ENCODE measurements at places on chromosomes 3 and 15.

DNA sequence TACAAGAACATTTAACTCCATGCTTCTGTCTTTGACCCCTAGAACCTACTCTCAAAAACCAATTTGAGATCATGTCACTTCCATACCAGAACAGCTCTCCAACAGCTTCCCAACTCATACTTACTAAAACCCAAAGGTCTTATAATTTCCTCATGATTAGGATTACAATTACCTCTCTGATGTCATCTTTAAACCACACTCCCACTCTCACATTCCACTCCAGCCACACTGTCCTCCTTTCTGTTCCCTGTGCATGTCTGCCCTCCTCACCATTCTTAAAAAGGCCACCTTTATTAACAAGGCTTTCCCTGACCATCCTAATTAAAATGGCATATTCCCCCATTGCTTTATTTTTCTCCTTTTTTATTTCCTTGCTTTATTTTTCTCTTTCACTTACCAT, 18.9 kb downstream of the PHC3 start:
- no peak for DNase-seq

- DNase-seq: no peak
Observed at GRCh38 chr3:151226825-151227224, 23.8 kb upstream of the GPR171 start.

- DNase-seq: no peak
Observed at GRCh38 chr3:187982142-187982541, 171.8 kb upstream of the LPP start.

- no peak for DNase-seq
Observed at GRCh38 chr3:156664011-156664830, 10.2 kb upstream of the TIPARP start.

GRCh38 chr3:159887168-159887567, 101.5 kb upstream of the IL12A start:
- DNase-seq: no peak

GRCh38 chr3:11661052-11661656, 17.4 kb upstream of the VGLL4 start:
- DNase-seq: no peak

DNA sequence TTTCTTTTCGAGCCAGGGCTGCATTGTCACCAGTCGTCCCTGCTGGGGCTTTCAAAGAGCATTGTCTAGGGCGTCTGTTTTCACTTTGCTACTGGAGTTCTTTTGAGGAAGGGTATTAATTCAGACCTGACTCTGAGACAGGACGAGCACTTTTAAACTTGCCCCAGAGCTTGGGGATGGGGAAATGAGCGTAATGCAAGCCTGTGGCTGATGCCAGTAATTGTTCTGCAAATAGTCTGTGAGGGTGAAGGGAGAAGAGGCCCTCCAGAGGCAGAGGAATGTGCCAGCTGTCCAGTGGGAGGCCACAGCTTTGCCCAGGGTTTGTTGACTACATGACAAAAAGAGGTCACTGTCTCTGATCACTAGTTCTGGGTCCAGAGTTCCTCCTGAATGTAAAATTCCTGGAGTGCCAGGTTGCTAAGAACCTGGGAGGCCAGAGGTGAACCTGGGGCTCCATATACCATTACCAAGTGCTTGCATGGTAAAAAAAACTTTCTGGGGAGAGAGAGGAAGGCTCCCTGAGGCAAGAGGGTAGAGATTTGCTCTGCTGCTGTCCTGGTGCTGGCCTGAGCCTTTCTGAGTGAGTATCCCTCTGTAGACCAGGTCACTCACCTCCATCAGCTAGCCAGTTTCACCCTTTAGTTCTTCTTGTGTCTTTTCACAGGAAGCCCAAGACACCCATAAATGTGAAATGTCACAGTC, 14.8 kb downstream of the EEFSEC start:
- no peak for DNase-seq

DNA sequence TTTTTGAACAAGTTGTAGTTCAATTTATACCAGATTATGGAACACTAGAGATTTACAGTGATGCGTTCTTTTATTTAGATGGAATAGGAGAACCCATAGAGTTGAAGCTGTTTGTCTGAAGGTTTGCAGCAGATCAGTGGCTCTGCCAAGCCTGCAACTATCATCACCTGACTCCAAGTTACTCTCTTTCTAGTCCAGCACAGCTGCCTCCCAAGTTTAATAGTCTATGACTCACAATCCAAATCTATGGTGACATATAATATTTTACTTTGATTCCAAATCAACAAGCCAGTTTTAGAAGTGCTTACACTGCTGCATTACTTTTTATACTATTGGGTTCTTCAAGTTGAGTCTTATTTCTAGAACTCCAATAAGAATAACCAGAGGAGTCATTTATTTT, 400.4 kb downstream of the LPP start:
- no peak for DNase-seq

DNA sequence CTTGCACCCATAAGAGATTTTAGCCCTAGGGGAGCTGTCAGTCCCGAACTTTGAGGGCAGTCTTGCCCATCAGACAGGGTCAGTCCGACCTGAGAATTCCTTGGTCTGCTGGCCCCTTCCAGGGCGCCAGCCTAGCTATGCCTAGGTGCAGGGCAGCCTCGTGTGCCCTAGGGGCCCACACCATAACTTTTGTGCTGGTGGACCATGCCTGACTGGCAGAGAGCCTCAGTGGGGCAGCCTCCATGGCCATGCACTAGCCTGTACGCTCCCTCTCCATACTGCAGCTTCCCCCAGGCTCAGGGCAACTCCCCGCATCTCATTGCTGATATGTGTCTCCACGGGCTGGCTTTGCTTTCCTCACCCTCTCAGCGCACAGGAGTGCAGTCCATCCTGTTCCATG, 835.8 kb upstream of the ALCAM start:
- DNase-seq: no peak

- DNase-seq: no peak
Observed at GRCh38 chr3:29279806-29280205, 1.1 kb upstream of the RBMS3 start.

DNA sequence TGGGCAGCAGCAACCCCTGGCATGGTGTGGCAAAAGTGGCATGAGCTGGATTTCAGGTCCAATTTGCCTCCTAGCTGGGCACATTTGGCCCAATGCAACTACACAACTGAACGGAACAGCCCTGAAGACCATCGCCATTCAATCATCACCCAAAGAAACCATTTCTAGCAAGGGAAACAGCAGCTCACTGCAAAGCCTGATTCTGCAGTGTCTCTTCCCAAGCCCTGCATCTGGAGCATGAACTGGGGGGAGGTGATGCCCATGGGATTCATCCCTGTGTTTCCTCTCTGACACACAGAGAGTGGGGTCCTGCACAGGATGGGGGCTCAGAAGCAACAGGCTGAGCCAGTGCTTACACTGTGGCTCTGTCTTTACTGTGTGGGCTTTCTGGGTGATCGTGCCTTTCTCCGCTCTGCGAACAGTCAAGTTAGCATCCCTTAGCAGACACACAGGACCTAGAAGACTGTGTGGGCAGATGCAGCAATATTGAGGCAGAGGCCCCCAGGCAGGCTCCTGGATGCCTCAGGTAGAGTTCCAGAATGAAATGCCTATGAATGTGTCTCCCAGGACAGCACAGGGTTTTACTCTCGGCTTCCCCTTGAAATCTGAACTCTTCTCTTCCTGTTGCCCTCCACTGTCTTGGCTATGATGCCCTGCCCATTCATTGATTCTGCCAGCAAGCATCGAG, 91.1 kb upstream of the ALDH1A3 start:
- DNase-seq: no peak

DNA sequence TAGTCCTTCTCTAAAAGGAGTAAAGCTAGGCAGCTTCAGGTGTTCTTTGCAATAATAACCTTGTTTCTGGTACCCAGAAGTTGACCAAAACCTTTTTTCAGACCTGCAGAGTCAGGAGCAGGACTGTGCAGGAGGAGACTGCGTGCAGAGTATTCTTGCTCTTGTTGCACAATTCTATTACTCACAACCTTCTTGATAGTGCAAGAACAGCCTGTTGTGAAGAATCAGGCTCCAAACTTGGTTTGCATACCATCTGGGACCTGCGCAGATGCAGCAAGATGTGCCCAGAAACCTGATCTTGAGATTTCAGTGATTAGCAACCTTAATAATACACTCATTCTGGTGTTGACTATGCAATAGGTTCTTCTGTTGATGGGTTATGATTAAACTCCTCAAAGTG, 111.9 kb downstream of the ATG7 start:
- no peak for DNase-seq

All from activated T-cell treated with anti-CD3 and anti-CD28 coated beads, Interleukin-2, amount 50 U/mL, for 24 hours (primary cell).